ENCODE measurements at places on chromosomes 1 and 21.

DNA sequence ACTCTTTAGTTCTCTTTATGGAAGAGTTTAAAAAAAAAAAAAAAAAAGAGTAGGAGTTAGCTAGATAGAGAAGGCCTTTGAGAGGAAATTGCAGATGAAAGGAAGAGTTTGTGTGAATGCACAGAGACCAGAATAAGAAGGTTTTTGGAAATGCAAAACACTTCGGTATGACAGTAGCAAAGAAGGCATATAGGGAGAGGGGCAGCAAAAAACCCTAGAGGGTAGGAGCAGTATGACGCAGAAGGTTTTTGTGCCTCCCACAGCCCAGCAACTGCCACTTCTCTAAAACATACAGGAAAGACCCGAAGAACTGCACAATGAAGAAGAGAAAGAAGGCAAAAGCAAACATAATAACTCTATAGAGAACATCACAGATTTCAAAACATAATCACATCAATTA lies 84.3 kb downstream of the WDR64 start:
- no peak for DNase-seq

DNA sequence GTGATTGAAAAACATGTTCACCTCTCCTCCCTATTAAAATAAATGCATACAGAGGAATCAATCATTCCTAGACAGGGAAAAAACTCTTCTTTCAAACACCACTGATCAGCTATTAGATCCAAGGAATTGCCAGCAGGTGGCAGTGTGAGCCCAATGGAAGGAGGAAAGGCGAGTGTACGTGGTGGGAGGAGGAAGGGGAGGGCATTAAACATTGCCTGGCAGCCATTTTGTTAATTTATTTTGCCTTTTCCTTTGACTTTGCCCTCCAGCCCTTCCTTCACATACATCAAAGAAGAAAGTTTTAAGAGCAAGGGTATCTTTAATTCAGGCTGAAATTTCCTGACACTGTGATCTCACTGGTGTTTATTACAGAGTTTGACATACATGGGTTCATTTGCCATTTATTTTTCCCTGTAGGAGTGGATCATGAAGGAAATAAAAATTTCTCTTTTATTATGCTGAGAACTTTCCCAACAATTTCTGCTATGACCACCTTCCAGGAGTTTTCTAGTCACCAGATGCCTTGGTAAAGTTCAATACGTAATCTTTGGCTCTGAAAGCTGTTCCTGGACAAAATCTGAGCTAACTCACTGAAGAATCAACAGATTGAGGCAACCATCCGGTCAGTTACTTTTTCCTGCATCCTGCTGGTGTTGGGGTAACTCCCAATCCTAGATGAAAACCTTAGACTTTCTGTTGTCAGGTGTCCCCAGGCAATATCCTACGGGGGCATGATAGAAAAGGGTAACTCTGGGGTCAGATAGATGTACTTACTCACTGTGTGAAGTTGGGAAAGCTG lies 1.9 kb upstream of the GNAI3 start:
- DNase-seq, result peak; percentile 38

DNA sequence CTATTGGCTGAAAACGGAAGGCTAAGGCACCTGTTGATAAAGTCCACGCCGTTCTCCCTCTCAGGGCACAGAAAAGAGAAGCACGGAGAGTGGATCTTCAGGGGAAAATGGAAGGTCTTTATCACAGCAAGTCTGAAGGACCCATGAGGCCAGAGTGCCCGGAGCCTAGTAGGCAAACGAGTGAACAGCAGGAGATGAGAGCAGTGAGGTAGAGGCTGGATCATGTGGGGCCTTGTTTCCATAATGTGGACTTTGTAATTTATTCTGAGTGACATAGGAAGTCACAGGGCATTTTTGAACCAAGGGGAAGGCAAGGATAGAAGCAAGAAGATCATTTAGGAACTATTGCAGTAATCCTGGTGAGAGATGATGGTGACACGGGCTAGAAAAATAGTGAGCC lies 287.2 kb upstream of the NRIP1 start:
- DNase-seq, result no peak

DNA sequence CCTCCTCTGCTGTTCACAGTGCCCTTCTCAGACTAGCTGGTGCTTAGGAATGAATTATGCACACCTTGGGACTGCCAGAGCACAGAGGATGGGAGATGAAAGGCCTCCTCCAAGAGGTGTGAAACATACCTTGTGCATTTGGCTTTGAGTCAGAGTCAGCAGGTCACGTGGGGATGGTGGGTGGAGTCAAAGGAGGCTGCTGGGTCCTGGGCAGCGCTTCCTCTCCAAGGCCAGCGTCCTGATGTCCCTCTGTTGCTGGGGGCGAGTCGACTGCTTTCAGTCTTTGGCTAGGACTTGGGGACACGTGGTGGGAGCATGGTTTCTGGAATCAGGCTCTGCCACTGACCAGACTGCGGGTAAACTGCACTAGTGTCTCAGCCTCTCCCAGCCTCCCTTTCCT lies 91.2 kb downstream of the AJAP1 start:
- DNase-seq, result no peak

DNA sequence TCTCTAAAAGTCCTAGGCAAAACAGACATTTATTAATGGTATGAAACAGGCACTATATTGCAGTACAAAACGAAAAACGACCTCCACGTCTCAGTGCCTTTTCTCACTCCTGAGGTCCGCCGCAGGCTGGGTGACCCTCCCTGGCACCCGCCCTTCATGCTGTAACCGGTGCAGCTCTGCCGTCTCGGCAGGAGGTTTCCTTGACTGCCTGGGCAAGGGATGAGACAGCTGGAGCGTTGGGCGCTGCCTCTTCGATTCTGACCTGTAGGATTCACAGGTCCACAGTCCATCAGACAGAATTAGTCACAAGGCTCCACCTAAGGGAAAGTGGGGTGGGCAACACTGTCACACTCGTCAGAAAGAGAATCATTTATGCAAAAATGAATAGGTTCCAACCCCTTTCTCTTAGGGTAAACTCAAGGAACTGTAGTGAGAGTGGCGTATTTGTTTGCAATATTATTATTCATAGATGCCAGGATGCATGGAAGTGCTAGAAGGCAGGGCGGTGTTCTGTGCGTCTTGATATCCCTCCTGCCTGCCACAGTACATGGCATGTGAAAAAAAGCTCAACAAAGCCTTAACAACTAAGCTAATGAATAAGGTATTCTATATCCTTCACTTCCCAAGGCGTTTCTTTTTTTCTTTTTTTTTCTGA lies 23.5 kb upstream of the ZBTB18 start:
- no peak for DNase-seq

GRCh38 chr1:43239484-43239883 lies 30.3 kb upstream of the TMEM125 start:
- no peak for DNase-seq

DNA sequence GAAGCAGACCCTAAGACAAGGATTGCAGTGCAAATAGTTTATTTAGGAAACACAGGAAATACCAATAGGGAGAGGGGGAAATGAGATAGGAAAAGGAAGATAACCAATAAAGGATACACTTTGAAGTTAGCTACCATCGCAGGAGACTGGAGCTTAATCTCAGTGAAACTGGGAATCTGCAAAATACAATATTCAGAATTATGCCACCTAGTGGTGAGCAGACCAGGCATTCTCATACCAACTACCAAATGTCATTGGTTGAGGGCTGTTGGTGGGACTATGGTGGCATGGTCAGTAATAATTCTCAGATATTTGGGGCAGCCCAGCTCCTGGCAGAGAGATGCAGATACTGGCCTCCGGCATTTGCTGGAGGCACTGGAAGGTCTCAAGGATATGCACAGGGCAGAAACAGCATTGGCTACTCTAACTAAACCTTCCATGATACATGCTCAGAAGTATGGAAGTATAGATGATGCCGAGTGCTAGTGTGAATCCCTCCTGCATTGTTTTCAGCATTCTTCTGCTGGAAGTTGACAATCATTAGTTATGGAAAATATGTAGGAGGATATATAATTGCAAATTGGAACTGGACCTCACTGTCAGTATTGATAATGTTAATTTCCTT lies 11.8 kb upstream of the ZFP69B start:
- no peak for DNase-seq

GRCh38 chr1:211783266-211783665 lies 47.3 kb downstream of the LPGAT1 start:
- DNase-seq, result no peak

DNA sequence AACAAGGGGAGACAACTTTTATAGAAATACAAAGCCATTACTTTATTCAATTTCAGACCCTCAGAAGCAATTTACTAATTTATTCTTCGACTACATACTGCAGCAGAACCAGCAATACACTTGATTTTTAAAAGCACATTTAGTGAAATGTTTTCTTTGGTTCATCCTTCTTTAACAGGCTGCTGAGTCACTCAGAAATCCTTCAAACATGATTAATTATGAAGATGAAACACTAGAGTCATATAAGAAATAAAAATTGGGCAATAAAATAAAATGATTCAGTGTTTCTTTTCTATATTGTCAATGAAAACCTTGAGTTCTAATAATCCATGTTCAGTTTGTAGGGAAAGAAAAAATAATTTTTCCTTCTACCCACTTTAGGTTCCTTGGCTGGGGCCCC lies 47.0 kb downstream of the CHML start:
- DNase-seq, result no peak

DNA sequence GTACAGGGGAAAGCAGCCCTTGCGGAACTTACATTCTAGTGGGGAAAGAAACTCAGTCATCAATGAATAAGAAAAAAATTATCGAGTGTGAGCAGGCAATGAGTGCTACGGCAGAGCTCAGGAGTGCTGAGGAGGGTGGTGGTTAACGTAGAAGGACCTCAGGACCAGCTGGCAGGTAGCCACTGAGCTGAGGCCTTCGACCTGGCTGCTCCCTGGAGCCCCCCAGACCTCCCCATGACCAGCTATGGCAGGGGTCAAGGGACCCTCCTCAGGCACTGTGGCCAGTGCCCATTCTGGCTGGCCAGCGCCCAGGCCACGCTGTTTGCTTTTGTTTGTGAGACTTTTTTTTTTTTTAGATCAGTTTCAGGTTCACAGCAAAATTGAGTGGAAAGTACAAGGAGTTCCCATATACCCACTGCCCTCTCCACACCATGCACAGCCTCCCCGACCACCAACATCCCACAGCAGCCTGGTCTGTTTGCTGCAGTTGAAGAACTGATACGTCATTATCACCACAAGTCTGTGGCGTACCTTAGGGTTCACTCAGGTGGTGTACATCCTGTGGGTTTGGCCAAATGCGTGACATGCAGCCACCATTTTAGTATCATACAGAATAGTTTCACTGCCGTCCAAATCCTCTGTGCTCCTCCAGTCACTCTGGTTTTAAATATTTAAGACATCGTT lies 11.8 kb upstream of the TTC22 start:
- no peak for DNase-seq

DNA sequence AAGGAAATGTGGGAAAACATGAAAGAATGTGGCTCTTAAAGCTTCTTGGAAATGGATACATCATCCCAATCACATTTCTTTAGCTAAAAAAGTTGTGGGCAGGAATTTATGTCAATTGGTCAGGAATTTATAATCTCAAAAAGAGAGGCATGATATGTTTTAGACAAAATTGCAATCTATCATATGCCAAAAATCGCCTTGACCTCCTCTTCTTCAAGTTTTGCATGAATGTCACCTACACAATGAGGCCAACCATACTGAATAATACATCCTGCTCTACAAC lies 42.4 kb downstream of the ATP6V1G3 start:
- no peak for DNase-seq

- DNase-seq, result no peak
Observed at GRCh38 chr1:181095260-181095659, 6.8 kb downstream of the IER5 start.
